ENCODE measurements at places on chromosomes 5 and 9. TPM values are rescaled to one million over a fixed set of nuclear protein-coding genes. Genes with fewer than 3 reads are reported as not detected.

ACTBL2 gene
- total RNA-seq = 0.89 TPM

PCDHA9 gene
- total RNA-seq = under 0.01 TPM

PLCXD3 gene
- total RNA-seq = under 0.01 TPM

OR13C4 gene
- not detected for total RNA-seq

LCN15 gene
- not detected for total RNA-seq

PCDHGB1 gene
- total RNA-seq = 3.3 TPM

PCDHA3 gene
- total RNA-seq = 0.23 TPM

BNC2 gene
- 20.6 TPM for total RNA-seq

LRRC19 gene
- total RNA-seq = not detected

GRXCR2 gene
- not detected for total RNA-seq

ZNF462 gene
- total RNA-seq = 17.2 TPM

MAML1 gene
- total RNA-seq = 9.9 TPM

FAM221B gene
- total RNA-seq = not detected

MSX2 gene
- 1.5 TPM for total RNA-seq

WDR31 gene
- total RNA-seq = 2.1 TPM

FGD3 gene
- not detected for total RNA-seq

NTNG2 gene
- total RNA-seq = 4.2 TPM

RNF183 gene
- not detected for total RNA-seq

C6 gene
- not detected for total RNA-seq
